ENCODE measurements at places on chromosomes 1 and 21.
A peak's percentile ranks its signal among the peaks of the same experiment; 100 is the strongest.

DNA sequence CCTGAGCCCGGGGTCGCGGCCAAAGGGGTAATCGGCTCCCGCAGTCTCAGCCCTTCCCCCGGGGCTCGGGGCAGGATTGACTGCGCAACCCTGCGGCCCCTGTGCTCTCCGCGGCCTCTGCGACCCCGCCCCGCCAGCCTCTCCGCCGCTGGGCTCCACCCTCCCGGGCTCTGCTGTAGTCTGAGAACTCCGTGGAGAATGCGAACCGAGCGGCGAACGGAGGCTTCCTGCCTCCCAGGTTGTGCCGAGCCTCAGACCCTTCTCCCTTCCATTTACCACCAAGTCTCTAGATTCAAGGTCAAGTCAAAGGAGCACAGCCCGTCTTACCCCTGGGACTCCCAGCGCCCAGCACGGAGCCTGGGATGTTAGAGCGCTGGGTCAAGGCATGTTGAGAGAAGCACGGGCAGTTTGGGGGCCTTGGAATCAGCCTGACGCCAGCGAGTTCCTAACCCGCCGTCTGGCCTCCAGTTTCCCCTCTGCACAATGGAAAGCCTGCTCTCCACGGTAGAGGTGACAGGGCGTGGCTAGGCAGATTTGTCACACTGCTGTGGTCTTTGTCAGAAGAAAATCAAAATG lies 3.0 kb downstream of the ATP2B4 start:
- no peak for DNase-seq

DNA sequence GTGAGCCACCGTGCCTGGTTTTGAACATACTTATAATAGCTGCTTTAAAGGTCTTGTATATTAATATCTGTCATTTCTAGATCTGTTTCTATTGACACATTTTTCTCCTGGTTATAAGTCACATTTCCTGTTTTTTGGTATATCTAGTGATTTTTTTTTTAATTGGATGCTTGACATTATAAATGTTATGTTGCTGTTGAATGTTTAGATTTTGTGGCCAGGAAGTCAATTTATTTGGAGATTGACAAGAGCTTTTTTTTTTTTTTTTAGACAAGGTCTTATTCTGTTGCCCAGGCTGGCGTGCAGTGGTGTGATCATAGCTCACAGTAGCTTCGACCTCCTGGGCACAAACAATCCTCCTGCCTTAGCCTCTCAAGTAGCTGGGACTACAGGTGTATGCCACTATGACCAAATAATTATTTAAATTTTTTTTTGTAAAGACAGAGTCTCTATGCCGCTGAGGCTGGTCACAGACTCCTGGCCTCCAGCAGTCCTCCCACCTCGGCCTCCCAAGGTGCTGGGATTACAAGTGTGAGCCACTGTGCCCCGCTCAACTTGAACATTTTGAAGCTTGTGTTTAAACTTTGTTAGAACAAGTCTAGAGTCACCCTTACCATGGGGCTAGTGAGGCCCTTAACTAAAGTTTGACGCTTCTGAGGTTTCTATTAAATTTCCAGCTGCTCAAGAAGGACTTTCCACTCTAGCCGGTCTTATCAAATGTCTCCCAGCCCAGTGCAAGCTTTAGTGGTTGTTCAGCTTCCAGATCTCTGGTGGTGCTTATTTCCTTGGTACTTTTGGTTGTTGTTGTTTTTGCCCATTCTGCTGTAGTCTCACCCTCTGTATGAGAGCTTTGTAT lies 8.6 kb upstream of the CHI3L2 start:
- DNase-seq = no peak

DNA sequence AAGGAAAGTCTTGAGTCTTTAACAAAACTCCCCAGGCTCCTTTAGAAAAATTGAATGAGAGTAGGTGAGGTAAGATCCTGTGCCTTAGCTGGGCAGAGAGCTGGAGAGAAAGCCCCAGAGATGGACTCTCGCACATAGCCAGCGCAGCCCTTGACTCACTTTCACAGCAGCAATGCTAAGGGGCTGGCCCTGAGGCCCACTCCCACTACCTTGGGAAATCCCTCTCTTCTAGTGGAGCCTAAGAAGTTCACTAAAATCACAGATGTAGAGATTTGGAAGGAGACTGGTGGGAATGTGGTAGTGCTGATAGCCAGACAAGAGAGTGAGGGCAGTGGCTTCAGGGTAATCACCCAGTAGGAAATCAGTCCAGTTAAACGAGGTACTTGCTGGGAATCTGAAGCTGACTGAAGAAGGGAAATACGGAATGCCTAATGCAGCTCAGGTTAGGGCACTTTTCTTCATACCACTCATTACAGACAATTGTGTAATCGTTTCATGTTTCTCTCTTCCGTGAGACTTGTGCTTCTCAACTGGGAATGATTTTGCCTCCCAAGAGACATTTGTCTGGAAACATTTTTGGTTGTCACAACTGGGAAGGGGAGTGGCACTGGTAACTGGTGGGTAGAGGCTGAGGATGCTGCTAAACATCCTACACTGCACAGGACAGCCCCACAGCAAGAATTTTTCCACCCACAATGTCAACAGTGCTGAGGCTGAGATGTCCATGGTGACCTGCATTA lies 42.4 kb upstream of the LRRC8C start:
- DNase-seq = peak; percentile 31

DNA sequence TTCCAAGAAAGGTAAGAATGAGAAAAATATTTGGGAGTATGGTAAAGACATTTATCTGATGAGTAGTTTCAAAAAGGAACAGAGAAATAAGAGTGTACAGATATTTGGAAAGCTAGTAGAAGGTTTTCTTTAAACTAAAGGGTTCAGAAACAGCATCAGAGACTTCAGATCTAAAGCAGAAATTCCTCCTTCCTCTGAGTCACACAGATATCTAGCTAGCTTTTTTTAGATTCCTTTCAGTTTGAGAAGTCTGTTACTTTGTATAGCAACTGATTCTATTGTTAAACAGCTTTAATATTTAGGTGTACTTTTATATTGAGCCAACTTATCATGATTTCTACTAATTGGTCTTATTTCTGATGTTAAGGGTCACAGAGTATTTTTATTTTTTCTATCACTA lies 4.7 kb downstream of the AMY2B start:
- no peak for DNase-seq

GRCh38 chr1:116515702-116516101 lies 55.1 kb downstream of the CD58 start:
- no peak for DNase-seq

DNA sequence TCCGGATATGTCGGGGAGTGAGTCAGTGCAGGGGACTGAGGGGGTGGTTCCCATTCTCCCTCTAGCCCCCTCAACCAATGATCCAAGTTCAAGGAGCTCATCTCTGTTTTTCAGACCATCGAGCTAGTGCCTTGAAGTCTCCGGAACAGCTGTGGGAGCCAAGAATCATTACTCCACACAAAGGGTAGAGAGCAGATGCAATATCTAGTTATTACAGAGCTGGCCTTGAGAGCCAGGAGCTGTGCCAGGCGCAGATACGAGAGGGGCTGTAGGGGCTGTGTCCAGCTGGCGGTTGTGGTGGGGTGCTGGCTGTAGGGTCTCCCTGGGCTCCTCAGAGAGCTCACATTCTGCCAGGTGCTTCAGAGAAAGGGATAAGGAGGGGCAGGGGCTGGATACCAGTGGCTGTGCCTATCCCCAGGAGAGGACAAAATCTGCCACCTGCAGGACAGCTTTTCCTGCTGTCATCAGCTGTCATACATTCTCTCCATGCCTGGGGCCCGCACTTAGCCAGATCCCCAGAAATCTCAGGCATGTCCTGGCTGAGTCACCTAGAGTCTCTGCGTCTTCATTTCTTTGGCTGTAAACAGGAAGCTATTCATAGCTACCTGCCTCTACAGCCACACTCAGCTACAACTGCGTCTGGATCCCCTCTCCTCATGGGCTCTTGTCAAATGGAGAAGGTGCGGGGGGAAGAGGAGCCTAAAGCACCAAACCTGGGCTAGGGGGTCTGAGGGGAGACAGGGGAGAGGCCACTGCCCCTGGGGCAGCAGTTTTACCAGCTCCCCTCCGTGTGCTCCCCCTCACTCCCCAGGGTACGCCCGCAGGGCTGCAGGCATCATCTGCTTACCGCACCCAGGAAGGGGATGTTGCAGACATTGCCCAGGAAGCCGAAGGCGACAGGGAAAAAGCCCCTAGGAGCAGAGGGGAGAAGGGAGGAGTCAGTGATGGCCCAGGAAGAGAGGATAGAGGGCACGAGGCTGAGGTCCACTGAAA lies 2.4 kb upstream of the KISS1 start:
- DNase-seq = peak; percentile 34

DNA sequence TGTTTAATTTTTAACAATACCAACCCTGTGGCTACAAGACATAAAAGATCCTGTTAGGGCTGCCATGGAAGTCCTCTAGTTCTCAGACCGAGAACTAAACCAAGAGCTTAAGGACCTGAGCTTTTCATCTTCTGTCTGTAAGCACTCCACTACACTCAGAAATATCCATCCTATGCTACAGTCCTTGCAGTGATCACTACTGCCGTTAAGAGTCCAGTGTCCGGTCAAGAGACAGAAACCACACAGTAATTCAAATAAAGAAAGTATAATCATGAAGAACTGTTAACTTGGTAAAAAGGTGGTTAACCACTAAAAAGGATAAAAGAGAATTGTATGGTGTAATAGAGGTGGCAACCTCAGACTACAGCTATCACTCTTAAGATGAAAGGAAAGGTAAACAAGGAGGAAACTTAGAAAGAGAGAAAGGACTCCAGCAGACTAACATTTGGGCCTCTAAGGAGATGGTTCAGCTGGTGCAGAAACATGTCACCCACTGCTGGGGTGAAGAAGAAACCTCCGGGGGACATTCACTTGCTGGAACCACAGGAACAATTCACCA lies 22.1 kb upstream of the PRDX6 start:
- no peak for DNase-seq

- DNase-seq = no peak
Observed at GRCh38 chr1:55503663-55504305, 288.6 kb upstream of the USP24 start.

DNA sequence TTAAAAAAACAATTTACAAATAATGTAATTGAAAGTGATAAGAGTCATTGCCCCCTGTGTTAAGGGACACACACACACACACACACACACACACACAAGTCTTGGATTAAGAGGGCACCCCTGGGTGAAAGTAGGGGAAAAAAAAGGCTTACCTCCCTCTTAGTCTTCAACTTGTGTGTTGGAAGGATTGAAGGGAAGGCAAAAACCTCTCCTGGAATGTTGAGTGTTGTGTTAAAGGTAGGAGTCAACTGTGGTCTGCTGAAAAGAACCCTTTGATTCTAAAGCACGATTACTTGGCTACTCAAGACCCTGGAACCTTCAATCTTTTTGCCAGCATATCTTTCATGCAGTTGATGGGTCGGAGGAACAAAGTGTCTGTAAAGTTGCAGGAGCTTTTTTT lies 6.4 kb downstream of the PBX1 start:
- no peak for DNase-seq

GRCh38 chr1:36008546-36009197 lies 75.2 kb upstream of the TEKT2 start:
- DNase-seq = no peak

- DNase-seq = no peak
Observed at GRCh38 chr1:239677362-239677761, 291.0 kb downstream of the CHRM3 start.

DNA sequence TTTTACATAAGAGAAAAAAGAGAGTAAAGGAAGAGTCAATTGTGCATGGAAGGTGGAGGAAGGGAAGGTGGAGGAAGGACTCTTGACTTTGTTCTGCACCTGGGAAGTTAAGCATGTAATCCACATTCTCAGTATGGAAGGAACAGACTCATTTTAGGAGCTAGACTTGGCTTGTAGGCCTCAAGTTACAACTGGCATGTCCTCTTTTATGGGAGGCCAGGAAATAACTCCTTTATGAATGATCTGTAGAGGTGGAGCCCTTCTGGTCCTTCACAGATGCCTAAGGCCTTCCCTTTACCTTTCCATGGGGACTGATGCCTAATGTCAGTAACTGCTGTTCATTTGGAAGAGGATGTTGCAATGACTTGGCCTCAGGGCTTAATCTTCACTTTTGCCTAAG lies 29.4 kb upstream of the CCSAP start:
- DNase-seq = no peak

- DNase-seq = no peak
Observed at GRCh38 chr21:37684115-37684493, 232.2 kb downstream of the KCNJ6 start.

GRCh38 chr21:45846373-45847160 lies 135.0 kb upstream of the COL6A1 start:
- peak; percentile 70 for DNase-seq

DNA sequence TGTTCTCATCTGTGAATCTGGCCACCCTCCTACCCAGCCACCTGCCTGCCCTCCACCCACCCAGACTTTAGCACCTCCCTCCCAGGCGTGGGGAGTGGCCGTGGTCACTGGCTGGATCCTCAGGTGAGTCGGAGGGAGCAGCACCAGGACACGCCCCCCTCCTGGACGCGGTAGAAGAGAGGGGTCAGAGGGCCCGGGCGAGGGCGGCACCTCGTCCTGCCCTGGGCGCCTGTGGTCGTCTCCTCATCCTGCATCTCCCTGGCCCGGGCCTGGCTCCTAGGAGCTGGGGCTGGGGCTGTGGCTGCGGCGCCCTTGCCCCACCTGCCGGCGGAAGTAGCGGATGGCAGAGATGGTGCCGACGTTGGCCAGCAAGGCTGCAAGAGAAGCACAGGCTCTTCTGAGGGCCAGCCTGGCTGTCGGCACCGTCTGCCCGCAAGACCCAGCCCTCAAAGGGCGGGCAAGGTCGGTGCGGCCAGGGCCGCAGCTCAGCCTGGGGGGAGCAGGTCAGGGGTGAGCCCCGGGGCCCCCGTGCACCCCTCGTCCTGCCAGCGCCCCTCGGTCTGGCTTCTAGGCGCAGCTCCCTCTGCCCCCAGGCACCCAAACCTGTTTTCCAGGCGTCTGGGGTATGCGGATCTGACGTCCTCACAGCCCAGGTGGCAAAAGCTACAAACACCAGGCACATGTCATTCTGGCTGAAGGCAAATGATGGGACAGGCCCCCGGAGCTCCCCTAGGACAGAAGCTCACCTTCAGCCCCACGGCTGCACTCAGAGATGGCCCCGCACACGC lies 5.8 kb downstream of the PERM1 start:
- DNase-seq = no peak

GRCh38 chr1:168723000-168723399 lies 6.0 kb downstream of the DPT start:
- DNase-seq = no peak

- DNase-seq = no peak
Observed at GRCh38 chr1:201219481-201220387, 29.1 kb downstream of the IGFN1 start.

DNA sequence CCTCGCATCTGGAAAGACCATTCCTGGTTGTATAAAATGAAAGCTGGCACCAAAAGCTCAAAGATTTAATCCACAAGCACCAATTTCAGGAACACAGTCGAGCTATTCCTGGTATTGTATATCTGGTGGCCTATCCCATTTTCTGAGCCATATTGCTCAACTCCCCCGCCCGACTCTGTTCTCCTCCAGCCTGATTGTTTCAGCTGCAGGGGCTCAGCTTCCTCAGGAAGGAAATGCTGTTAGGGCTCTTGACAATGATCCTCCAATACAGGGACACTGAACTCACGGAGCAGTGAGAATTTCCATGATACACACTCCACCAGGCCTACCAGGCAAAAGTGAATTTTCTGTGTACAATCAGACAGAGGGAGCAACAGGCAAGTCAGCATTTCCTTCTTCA lies 16.9 kb upstream of the TDRD10 start:
- no peak for DNase-seq
